ENCODE measurements at places on chromosomes 7 and 10.

GRCh38 chr7:16804674-16805439, at the start of gene AGR2:
AGR2 (minus strand) TSS chr7:16804999; CDS start chr7:16801796, 3,203 bp downstream.
- DNase-seq = no peak

DNA sequence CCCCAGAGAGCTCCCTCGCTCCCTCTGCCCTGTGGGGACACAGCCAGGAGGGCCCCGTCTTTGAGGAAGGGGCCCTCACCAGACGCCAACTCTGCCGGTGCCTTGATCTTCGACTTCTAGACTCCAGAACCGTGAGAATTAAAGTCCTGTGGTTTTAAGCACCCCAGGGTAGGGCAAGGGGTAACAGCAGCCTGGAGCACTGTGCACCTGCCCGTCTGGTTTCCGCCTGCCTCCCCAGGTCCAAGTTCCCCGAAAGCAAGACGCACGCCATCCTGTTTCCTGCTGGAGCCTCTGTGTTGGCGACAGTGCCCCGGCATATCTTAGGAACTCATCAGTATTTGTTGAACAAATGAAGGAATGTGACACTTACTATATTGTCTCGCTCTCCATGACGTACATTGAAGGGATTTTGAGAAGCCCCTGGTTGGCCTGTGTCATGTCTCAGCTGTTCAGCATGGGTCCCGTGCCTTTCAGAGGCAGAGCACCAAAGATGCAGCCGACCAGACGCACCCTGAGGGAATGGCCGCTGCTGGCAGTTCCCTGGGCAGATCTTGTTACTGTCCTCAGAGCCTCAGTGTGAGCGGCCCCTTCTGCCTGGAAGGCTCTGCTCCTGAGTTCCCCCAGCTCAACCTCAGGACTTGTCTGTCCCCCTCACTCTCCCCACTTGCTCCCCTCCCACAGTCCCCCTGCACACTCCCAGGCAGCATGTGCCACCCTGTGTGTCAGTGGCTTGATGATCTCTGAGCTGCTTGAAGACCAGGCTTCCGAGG, 226.2 kb downstream of the TCERG1L start:
- DNase-seq = no peak

DNA sequence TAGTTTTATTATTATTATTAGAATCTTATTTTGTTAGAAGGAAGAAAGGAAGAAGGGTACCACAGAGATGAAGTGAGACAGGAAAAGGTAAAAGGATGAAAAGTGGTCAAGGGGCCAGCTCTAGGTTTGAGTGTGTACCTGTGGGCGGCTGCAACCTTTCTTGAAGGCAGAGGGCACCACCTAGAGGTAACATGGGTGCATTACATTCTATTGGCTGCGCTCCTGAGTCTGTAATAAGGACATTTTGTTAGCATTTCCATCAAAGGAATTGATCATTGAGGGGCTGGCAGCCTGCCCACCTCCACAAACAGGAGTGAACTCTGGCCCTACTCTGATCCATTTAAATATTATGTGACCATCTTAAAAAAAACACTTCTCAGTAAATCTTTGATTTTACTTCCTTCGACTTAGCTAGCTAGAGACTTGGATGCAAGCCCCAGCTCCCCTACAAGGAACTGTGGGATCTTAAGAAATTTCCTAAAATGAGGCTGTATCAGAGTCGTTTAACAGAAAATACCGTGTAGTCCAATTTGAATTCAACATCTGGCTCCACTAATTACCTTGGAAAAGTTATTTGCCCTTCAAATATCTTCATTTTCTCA, 610.4 kb downstream of the IPMK start:
- peak; percentile 81 for DNase-seq

- DNase-seq = no peak
Observed at GRCh38 chr7:84190016-84190705, 4.4 kb downstream of the SEMA3A start.

DNA sequence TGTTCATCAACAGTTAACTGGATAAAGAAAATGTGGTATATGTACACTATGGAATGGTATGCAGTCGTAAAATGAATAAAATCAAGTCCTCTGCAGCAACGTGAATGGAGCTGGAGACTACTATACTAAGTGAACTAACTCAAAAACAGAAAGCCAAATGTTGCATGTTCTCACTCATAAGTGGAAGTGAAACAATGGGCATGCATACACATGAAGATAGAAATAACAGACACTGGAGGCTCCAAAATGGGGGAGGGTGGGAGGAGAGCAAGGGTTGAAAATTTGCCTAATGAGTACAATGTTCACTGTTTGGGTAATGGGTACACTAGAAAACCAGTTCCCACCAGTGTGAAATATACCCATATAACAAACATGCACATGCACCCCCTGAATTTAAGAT, 179.5 kb downstream of the ZWINT start:
- DNase-seq = no peak

DNA sequence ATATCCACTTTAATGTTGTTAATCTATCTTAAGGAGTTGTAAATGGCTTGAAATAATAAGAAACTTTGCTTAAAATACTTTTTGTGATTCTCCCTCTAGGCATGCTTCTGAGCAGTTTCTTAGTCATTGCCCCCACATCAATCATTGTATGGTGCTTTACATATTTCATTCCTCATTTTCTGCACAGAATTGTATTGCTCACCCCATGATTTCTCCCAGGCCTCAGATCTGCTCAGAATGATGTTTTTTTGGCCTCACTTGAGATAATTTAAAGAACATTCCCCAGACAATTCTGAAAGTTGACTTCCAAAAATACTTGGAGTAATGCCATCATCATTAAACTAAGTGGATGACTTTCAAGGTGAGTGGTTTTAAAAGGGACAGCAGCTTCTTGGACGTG, 82.1 kb upstream of the PRPS1L1 start:
- DNase-seq = no peak

DNA sequence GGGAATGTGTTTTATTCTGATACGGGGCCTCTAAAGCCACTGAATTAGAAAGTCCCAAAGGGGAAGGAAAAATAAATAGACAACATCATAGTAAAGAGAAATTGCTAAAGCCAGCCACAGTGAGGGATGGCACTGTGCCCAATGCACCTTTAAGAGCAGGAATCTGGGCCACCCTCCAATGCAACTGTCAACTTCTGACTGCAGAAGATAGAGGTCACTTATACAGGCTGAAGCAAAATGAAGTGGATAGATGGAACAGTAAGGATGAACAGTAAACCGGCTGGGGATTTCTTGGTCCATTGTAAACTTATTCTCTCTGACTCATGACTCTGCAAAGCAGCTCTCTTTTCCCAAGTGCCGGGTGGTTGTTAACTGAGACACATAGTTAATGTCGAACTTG, 54.0 kb upstream of the KCNIP2 start:
- DNase-seq = no peak

DNA sequence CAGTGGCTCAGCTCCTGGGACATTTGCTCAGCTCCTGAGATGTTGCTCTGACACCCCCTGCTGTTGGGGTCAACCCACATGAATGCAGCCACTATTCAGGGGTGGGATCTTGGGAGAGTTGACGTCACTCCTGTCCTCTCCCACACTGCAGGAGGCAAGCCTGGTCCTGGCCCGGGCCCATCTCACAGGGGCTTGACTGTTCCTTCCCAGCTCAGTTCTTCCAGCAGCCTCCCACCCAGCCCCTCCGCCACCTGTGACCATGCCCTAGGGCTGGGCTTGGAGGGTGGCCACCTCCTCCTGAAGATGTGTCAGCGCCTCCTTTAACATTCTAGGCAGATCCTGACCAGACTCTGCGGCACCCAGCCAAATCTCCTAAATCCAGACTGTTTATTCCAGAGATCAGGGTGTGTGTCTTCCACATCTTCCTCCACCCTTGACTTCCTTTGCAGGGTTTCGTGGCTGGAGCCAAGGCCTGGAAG, 19.1 kb upstream of the OPALIN start:
- DNase-seq = no peak

GRCh38 chr10:114822444-114823076, 980 bp downstream of the FHIP2A start:
- DNase-seq = peak; percentile 49

DNA sequence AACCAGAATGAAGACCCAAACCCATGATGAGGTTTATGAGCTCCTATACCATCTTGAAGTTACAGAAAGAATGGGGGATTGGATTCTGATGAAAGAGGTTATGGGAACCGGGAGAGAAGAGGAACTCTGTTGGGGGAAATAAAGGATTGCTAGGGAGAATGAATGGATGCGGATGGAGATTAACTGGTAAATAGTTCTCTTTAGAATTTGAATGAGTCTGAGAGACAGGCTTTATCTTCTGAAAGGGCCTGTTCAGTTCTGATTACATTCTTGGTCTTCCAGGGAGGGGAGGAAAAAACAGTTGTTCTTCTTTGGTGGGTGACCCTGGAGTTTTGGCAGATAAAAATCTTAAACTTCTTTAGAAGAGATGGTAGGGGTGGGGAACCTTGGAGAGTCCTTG, 13.9 kb downstream of the SUGCT start:
- DNase-seq = no peak

GRCh38 chr10:3969876-3970666, 185.1 kb upstream of the KLF6 start:
- no peak for DNase-seq

- DNase-seq = no peak
Observed at GRCh38 chr10:71708897-71709882, 10.4 kb downstream of the C10orf105 start.

GRCh38 chr7:132532281-132532680, 44.0 kb downstream of the PLXNA4 start:
- no peak for DNase-seq

- no peak for DNase-seq
Observed at GRCh38 chr10:104581884-104582601, 59.0 kb upstream of the SORCS3 start.

DNA sequence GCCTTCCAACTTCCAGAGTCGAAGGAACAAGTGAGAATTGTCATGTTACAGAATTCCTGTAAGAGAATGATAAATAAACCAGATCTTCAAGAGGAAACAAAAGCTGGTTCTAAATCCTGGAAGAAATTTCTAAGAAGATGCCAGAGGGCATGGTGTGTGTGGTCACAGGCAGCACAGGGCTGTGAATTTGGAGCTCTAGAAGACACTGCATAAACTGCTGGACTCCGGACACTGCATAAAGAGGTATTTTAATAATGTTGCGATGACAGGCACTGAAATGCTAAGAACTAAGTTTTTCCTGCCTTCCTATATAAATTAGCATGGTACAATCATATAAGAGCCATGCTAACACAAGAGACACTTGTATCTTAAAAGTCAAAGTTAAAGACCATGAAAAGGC, 86.0 kb downstream of the LARP4B start:
- DNase-seq = no peak

DNA sequence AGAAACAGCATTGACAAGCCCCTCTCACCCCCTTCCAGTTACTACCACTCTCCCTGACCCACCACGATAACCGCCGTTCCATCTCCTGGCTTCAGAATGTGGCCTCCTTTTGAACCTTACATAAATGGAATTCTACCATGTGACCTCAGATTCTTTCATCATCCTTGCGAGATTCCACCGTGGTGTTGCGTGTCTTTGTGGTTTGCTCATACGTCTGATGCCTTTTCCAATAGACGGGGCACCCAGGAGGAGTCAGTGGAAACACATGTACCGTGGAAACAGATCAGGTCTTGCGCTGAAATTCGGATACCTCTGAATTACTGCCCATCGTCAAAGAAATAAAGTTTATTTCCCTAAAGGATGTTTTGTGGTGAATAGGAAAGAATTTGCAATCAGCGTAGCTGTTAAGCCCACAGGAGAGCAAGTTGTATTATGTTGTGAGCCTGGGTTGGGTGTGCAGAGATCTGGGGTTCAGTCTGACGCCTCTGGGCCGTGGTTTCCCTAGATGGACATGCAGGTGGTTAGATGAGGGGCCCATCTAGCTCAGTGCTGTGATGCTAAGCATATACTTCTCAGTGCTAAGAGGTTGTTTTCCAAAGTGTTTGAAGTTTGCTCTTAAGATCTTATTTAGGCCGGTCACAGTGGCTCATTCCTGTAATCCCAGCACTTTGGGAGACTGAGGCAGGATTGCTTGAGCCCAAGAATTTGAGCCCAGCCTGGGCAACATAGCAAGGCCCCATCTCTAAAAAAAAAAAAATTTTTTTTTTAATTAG, 29.1 kb downstream of the GTF2IRD1 start:
- DNase-seq = no peak

DNA sequence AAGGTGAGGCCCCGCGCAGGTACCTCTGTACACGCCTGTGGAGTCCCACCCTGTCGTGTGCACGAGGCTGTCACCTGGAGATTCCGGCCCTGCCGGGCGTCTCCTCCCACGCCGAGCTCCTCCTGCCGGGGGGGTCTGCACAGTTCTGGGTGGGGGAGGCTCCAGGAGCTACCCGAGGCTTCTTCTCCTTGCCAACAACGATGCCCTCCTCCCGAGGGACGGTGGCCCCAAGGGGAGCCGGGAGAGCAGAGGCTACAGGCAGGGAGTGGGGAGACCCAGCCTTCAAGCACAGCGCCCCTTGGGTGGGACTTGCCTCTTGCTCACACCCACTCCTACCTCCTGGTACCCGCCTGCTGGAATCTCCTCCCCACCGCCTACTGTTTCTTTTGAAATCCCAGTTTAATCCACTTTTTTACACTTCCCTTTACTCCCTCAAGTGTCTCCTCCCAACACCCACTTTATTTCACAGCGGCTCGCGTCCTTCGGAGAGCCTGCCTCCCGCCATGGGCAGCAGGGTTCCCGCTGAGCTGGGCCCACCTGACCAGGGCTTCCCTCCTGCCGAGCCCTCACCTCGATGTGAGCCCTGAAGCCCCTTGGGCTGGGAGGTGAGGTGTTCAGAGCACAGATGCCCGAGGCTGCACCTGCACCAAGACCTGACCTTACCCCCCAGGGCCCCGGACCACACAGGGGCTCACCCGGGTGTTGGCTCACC, 338.1 kb downstream of the DNAJB6 start:
- DNase-seq = peak; percentile 5

- DNase-seq = no peak
Observed at GRCh38 chr7:50346545-50347497, 42.3 kb downstream of the IKZF1 start.

DNA sequence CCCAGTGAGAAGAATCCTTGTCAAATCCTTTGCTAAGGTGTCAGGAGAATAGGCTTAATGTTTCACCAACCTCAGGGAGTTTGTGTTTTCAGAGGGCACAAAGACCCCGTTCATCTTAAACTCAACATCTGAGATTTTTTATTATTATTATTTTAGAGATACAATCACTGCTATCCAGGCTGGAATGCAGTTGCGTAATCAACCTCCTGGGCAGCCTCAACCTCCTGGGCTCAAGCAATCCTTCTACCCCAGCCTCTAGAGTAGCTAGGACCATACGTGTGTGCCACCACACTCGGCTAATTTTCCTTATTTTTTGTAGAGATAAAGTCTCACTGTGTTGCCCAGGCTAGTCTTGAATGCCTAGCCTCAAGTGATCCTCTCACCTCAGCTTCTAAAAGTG, 599.2 kb downstream of the KCNMA1 start:
- no peak for DNase-seq

- DNase-seq = no peak
Observed at GRCh38 chr10:85914720-85915119, 451.9 kb downstream of the GRID1 start.

DNA sequence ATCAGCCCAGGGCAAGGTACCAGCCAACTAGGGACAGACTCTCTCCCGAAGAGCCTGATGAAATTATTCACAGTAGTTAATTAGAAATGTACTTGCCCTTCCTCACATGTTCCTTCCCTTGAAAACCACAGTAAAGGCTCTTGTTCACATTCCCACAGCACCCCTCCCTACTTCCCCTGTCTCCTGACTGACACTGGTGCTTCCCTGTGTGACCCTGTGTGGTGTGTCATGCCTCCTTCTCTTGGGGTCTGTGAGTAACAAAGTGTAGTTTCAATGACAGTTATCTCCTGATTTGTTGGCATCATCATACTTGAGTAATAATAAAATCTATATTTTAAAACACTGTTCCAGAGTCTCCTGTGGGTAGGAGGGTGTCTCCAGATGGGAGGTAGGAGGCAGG, 209.7 kb downstream of the ABCA13 start:
- no peak for DNase-seq

- DNase-seq = no peak
Observed at GRCh38 chr10:88728107-88728763, 22.2 kb downstream of the LIPK start.
